ENCODE measurements at places on chromosomes 13 and 19.

DNA sequence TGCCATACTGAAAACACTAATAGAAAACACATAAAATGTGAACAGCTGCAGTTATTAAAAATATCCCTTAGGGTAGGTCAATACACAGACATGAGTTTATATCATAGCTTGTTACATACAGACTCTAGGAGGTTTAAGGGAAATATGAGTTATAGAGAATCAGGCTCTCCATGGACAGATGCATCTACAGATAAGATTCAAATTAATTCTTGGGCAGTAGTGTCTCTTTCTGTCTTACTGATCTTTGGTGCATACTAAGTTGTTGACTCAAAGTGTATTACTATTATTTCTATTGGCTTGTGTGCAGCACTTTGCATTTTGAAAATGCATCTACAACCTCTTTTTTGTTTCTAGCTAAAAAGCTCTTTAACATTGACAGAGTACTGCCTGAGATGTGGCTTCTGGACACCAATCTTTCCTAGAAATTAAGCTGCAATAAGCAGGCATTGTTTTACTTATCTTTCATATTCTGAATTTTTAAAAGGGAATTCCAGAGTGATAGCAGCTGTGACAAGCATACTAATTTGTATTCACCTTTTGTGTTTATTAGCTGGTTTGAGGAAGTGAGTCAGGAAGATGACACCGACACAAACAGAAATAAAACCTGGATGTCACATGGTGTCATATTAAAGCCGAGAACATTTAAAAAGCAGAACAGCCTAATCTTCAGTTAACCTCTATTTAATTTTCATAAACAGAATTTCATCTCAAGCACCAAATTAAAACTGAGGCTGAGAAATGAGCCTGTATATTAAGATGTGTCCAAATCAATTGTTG, 399.0 kb downstream of the PCDH9 start:
- no peak for DNase-seq

GRCh38 chr13:28338006-28338574, 156.8 kb downstream of the FLT1 start:
- DNase-seq, result no peak

DNA sequence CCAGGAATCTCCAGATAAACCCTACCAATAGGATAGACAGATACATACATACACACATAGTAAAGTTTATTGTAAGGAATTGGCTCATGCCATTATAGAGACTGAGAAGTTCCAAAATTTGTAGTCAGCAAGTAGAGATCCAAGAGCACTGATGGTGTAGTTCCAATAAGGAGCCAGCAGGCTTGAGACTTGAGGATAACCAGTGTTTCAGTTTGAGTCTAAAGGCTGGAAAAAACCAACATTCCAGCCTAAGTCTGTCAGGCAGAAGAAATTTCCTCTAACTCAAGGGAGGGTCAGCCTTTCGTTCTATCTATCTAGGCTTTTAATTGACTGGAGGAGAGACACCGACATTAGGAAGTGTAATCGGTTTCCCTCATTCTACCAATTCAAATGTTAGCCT, 110.2 kb upstream of the TSHZ3 start:
- DNase-seq, result no peak

DNA sequence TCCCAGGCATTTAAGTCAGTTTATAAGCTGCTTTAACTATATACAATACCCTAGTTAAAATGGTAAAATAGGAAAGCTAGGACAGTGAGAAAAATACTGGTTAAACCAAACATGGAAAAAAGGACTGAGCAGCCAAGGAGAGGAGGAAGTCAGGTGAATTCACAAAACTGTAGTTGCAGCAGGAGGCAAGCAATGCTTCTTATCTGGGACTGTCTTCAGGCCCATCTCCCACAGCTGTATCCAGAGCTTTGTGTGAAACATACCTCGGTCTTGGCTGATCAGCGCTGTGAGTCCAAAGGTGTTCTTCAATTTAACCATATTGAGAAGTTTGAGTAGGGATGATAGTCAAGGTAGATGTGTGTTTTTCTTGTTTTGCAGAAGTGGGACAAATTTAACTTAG, 15.7 kb upstream of the SUPT20H start:
- no peak for DNase-seq

GRCh38 chr19:7751157-7751783, 3.9 kb upstream of the CD209 start:
- DNase-seq, result no peak

GRCh38 chr19:307793-308420, 16.7 kb upstream of the PLPP2 start:
- no peak for DNase-seq

DNA sequence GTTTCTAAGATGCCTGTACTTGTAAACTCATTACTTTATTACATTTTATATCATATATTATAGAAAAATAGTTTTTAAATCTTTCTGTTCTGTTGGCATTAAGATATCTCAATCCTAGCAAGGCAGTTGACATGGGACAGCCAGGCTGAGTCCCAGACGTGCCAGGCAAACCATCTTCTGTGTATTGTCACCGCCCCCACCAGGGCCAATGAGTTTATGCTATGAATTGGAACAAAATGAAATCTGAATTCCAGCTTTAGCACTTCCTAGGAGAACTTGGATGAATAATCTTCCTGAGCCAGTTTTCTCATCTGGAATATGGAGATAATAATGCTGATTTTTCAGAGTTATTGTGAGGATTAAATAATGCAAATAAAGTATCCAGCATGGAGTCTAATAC, 79.9 kb upstream of the GSX1 start:
- peak; percentile 5 for DNase-seq

GRCh38 chr13:71096421-71096820, 770.6 kb downstream of the DACH1 start:
- DNase-seq, result no peak

Data from NCI-H345 (cell line).